ENCODE measurements at places on chromosomes 5 and 9. TPM values are rescaled to one million over a fixed set of nuclear protein-coding genes. Genes with fewer than 3 reads are reported as not detected.

GRCh38 chr9:96399325-96399633, 15.8 kb upstream of the SLC35D2 start:
- no peaks in the 10 kb centered on the region for H3K27me3 ChIP-seq
- peak overlapping the region; percentile 86 for H3K27ac ChIP-seq
- H3K4me1 ChIP-seq = peaks cover 44% of the 10 kb centered on the region
- peaks cover 19% of the 10 kb centered on the region for H3K36me3 ChIP-seq

DNA sequence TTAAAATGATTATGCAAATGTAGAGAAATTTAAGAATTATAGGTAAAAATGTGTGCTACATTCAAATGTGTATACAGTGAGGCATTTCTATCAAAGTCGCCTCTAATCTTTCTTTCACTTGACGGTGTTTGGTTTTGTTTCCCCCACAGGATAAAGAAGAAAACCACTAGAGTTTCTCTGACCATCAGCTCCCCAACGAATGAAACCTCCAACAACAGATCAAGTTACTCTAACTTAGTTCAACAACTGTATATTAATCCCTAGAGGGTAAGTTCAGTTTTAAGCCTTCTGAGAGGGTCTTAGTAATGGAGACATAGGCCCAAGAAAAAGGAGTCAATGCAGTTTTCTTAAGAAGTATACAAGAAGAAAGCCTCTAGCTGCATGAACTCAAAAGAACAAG, 11.5 kb upstream of the MYOT start:
- no peak overlapping the region for H3K4me3 ChIP-seq
- H3K27ac ChIP-seq = no peak overlapping the region
- H3K27me3 ChIP-seq = peaks cover 6% of the 10 kb centered on the region
- H3K36me3 ChIP-seq = no peaks in the 10 kb centered on the region
- H3K4me1 ChIP-seq = peaks cover 10% of the 10 kb centered on the region

FCN1 gene
- total RNA-seq = not detected

MARCOL gene
- total RNA-seq = not detected

- H3K27me3 ChIP-seq = peaks cover 5% of the 10 kb centered on the region
- DNase-seq = no peak
- no peaks in the 10 kb centered on the region for H3K36me3 ChIP-seq
- no peak overlapping the region for H3K4me3 ChIP-seq
- no peak overlapping the region for H3K27ac ChIP-seq
Observed at GRCh38 chr5:76983468-76983867, 30.6 kb downstream of the CRHBP start.

CYSTM1 gene
- 17.2 TPM for total RNA-seq

DNA sequence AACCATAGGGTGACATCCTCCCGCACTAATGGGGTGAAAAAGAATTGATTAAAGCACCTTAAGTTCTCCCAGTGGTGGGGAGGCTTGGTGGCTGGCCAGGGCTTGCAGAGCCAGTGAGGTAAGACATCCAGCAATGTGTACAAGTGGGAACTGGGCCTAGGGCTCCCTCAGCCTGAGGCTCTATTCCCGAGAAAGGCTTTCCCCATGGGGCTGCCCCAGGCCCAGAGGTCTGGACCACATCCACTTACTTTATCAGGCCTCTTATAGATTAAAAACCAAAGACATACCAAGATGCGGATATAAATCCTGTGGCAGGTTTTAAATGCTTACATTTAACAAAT, 35.3 kb downstream of the C5orf15 start:
- no peaks in the 10 kb centered on the region for H3K36me3 ChIP-seq
- no peak overlapping the region for H3K4me3 ChIP-seq
- H3K4me1 ChIP-seq = peaks cover 54% of the 10 kb centered on the region
- DNase-seq = no peak
- peak overlapping the region; percentile 68 for H3K27ac ChIP-seq

PLPPR1 gene
- total RNA-seq = not detected

- H3K4me3 ChIP-seq = no peak overlapping the region
- DNase-seq = no peak
- no peak overlapping the region for H3K27ac ChIP-seq
- no peaks in the 10 kb centered on the region for H3K4me1 ChIP-seq
- H3K27me3 ChIP-seq = no peaks in the 10 kb centered on the region
- H3K36me3 ChIP-seq = peaks cover 43% of the 10 kb centered on the region
Observed at GRCh38 chr9:33924978-33925797, 108.2 kb downstream of the UBE2R2 start.

SEMA6A gene
- total RNA-seq = 0.23 TPM

DNA sequence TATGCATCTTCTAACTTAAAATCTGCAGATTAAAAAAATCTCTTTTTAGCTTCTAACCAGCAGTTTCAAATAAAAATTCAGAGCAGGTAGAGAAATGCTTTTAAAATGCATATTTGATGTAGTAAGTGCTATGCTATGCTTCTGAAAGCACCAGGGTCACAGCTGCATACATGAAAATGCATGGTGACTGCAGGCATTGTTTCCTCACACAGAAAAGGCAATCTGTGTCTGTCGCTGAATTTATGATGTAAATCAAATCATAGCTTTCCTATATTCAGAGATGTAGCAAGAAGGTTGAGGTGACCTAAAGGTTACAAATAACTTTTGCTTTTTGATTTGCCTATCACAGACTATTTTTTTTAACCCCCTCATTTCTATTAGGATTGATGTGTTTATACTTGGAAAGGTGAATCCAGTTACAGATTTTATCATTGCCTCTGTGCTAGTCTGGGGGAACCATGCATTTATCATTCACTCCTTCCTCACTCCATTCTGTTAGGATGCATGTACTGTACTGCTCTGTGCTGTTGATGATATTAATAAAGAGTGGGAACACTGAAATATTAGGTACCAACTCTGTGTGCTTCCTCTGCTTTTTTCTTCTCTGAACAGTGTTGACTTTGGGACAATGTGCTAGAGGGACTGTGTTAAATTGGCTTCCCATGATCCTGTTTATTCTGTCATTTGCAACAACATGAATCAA, 65.6 kb downstream of the FOCAD start:
- no peak overlapping the region for H3K4me3 ChIP-seq
- peaks cover 5% of the 10 kb centered on the region for H3K36me3 ChIP-seq
- no peaks in the 10 kb centered on the region for H3K27me3 ChIP-seq
- no peaks in the 10 kb centered on the region for H3K4me1 ChIP-seq
- DNase-seq = no peak
- H3K27ac ChIP-seq = no peak overlapping the region

GRCh38 chr9:18622186-18622836, 148.4 kb downstream of the ADAMTSL1 start:
- DNase-seq = no peak
- H3K36me3 ChIP-seq = no peaks in the 10 kb centered on the region
- no peak overlapping the region for H3K27ac ChIP-seq
- no peak overlapping the region for H3K4me3 ChIP-seq
- no peaks in the 10 kb centered on the region for H3K27me3 ChIP-seq

DNA sequence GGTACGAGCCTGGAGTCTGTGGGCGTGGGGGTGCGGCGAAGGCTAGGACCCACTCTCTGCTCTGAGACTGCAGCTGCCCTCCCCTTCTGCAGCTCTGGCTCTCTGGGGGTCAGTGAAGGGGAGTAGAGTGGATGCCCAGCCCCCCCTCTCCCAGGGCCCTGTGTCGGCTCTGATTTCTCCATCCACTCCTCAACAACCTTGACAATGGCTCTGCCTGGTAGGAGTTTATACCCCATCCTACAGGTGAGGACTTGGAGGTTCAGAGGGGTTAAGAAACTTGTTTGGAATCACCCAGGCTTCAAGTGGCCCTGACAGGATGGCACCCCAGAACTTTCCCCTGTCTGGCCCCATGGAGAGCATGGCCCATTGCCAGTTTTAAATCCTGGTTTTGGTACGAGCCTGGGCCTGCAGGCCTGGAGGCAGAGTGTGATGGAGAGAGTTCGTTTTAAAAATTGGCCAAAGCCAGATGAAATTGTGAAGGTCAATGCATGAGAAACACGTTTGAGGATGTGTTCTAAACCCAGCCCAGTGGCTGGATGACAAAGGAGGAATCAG, 22.3 kb downstream of the NCS1 start:
- H3K36me3 ChIP-seq = no peaks in the 10 kb centered on the region
- no peak for DNase-seq
- no peak overlapping the region for H3K27ac ChIP-seq
- H3K27me3 ChIP-seq = peaks cover 8% of the 10 kb centered on the region

DNA sequence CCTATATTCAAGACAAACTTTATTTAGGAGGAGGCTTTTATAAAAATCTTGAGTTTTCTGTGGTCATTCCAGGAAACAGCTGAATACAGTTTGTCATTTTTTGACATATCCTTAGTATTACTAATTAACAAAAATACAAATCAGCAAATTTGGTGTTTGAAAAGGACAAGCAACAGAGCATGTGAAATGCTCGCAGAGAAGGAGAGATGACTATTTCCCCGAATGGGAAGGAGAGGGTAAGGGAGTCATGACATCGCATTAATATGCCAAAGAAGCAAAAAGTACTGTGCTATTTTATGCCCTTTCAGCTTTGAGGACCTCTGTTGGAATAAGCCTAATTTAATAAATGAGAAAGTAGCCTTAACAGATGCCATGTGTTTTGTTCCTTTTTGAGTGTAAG, 1.8 kb downstream of the SMIM15 start:
- H3K4me1 ChIP-seq = peaks cover 40% of the 10 kb centered on the region
- DNase-seq = no peak
- peak overlapping the region; percentile 73 for H3K4me3 ChIP-seq

GABRP gene
- not detected for total RNA-seq

- DNase-seq = no peak
- H3K36me3 ChIP-seq = no peaks in the 10 kb centered on the region
- H3K27ac ChIP-seq = no peak overlapping the region
Observed at GRCh38 chr5:67350185-67350584, 153.6 kb upstream of the CD180 start.

- H3K27me3 ChIP-seq = peaks cover 3% of the 10 kb centered on the region
- H3K36me3 ChIP-seq = peaks cover 14% of the 10 kb centered on the region
- H3K4me3 ChIP-seq = no peak overlapping the region
Observed at GRCh38 chr9:112764837-112765236, 14.3 kb downstream of the SNX30 start.

KCTD16 gene
- total RNA-seq = not detected

GRCh38 chr5:56288873-56289601, 55.9 kb upstream of the ANKRD55 start:
- H3K36me3 ChIP-seq = no peaks in the 10 kb centered on the region
- no peak overlapping the region for H3K27ac ChIP-seq
- peaks cover 4% of the 10 kb centered on the region for H3K4me1 ChIP-seq
- no peak overlapping the region for H3K4me3 ChIP-seq
- no peak for DNase-seq

MARVELD2 gene
- 0.32 TPM for total RNA-seq

PCDHB1 gene
- not detected for total RNA-seq

- H3K4me1 ChIP-seq = no peaks in the 10 kb centered on the region
- no peak overlapping the region for H3K27ac ChIP-seq
- no peak overlapping the region for H3K4me3 ChIP-seq
- H3K27me3 ChIP-seq = no peaks in the 10 kb centered on the region
Observed at GRCh38 chr5:164597293-164597900, 1092.0 kb downstream of the MAT2B start.

TMOD1 gene
- total RNA-seq = 0.81 TPM

SOX30 gene
- total RNA-seq = 0.29 TPM

TRIM23 gene
- total RNA-seq = 7.5 TPM

GRCh38 chr5:107058235-107058634, 612.5 kb downstream of the EFNA5 start:
- H3K27ac ChIP-seq = no peak overlapping the region
- H3K36me3 ChIP-seq = no peaks in the 10 kb centered on the region
- no peaks in the 10 kb centered on the region for H3K27me3 ChIP-seq
- no peak overlapping the region for H3K4me3 ChIP-seq

DNA sequence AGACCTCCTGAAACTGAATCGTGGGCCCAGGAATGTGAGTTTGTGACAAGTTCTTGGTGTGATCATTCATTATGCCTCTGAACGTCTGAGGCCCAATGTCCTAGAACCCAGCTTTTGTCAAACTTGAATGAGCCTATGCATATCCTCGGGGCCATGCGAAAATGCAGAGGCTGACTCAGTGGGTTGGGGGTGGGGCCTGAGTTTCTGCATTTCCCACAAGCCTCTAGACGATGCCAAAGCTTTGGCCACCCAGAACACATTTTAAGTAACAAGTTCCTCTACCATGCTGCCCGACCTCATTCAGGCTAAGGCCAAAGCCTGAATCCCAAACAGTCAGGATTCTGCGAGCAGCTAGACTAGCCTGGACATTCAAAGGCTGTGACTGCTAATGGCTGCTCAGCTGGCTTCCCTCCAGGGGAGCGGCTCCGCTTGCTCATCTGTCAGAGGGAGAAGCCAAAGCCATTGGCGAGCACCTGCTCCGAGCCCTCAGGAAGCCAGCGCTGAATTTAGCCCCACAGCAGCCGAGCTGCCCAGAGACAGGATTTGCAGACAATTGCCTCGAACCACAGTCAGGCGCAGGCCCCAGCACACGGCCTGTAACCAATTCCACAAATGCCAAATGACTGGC, 177.5 kb downstream of the ZDHHC21 start:
- no peak for DNase-seq
- no peaks in the 10 kb centered on the region for H3K36me3 ChIP-seq
- no peaks in the 10 kb centered on the region for H3K4me1 ChIP-seq
- no peaks in the 10 kb centered on the region for H3K27me3 ChIP-seq
- H3K4me3 ChIP-seq = no peak overlapping the region
